ENCODE measurements at places on chromosomes 12 and 14. TPM values are rescaled to one million over a fixed set of nuclear protein-coding genes. Genes with fewer than 3 reads are reported as not detected.

The SPATA7 gene
- 11.2 TPM for total RNA-seq

The ETFBKMT gene
- total RNA-seq, result 0.53 TPM

The KRT77 gene
- total RNA-seq, result not detected

The DIO3 gene
- not detected for total RNA-seq

DNA sequence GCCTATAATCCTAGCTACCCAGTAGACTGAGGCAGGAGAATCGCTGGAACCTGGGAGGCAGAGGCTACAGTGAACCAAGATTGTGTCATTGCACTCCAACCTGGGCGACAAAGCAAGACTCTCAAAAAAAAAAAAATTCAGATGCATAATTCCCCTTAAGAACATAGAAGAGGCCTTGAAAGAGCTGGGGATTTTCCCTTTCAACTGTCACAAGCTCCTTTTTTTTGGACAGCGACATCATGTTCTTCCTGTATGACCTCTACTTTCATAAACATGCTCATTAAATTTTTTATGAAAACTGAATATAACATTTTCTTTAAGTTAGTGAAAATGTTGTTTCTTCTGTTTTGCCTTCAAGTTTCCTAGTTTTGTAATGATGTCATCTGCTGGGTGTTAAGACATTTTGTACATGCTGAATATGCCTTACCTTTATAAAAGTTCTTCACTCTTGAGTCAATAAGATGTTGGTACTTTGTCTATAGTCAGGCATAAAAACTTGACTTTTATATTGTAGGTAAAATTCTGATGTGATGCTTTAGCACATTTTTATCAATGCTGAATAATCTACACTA, 76.0 kb downstream of the PTHLH start:
- no peak for DNase-seq

DNA sequence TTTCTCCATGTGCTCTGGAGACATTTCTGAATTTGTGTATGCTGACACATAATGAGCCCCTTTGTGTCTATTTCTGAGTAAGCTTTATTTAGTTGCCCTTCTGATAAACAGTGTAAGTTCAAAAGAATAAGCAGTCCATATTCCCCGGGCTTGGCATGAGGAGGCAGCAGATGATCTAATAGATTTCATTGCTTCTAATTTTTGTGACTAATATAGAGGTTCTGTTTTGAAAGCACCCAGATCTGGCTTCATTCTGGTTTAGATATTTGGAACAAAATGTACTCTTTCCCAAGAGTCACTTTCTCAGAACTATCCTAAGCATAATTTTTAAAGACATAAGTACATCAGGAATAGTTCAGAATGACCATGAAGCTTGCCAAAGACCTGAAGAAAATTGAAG, 290.9 kb downstream of the BTG1 start:
- DNase-seq, result no peak

DNA sequence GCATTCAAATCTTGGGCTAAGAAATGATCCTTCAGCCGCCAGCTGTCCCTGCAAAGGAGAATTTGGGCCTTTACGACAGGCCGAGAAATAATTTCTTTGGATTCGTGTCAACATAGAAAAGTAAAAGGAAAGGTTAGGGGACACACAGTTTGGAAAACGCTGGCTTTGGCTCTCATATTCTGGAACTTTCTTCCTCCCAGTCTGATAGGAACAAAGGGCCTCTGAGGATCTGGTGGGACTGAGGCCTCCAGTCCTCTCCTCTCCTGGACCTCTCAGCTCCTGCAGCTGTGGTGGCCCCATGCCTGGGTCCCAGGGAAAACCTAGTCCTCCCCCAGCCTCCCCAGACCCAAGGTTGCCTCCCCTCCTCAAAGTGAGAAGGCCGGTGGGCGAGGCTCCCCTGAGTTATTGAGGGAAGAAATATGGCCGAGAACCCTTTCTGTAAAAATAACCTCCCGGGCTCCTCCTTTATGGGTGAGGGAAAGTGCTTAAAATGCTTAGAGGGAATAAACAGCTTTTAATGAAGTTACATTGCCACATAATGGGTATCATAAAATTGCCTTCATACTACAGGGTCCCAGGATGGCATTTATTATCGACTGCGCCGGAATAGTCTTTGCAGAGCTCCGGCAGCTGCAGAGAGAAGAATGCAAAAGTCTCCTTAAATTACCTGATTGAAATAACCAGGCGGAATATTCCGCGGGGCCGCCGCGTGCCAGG, 188.3 kb downstream of the PHETA1 start:
- no peak for DNase-seq

- no peak for DNase-seq
Measured at GRCh38 chr14:106586098-106586704, 1059.8 kb downstream of the TMEM121 start.

DNA sequence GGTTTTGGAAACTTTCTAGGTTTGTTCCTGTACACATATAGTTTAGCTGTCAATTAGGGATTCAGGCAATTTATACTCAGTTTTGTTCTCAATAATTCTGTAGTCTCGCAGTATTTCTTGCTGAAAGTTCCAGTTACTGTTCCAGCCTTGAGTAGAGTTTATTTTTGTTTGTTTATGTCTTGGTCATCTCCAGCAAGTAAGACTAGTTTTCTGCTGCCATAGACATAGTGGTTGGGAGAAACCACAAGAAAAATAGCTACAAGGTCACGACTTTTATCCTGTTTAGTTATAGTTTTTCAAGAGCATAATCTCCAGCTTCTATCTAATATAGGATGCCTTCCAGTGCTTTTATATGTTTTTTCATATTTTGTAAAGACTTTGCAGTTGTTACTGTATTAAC, 99.6 kb upstream of the FOXG1 start:
- no peak for DNase-seq

GRCh38 chr14:49861699-49862088, 9.1 kb upstream of the NEMF start:
- peak; percentile 90 for DNase-seq

GRCh38 chr14:67962215-67962644, 142.7 kb downstream of the RAD51B start:
- DNase-seq, result no peak

GRCh38 chr12:9124383-9125031, 8.8 kb upstream of the A2M start:
- DNase-seq, result no peak

GRCh38 chr14:95901054-95901453, 24.4 kb downstream of the TUNAR start:
- DNase-seq, result no peak

- no peak for DNase-seq
Measured at GRCh38 chr12:15855646-15856045, 26.5 kb upstream of the STRAP start.

DNA sequence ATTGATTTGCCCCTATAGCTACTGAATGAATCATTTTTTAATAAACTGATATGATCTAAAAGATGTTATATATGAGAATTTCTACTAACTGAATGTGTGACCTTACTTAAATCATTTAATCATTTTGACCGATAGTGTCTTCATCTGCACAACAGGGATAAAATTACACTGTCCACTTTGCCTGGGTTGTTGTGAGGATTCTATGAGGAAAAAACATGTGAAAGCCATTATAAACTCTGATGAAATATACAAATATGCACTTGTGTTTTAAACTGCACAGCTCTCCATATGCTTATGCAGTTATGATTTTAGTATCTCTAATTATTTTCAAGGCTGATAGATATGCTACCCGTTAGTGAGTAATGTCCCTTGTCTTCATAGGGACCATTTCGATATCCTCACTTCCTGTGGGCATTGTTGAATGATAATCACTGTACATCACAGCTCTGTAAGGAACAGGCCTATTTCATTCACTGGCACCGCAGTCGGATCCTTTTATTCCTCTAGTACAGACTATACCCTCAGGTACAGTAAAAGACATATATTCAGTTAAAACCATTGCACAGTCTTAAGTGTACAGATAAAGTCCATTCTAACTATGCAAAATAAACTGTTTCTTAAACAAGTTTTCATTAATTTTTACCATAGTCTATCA, 88.7 kb upstream of the RAP1B start:
- DNase-seq, result no peak

DNA sequence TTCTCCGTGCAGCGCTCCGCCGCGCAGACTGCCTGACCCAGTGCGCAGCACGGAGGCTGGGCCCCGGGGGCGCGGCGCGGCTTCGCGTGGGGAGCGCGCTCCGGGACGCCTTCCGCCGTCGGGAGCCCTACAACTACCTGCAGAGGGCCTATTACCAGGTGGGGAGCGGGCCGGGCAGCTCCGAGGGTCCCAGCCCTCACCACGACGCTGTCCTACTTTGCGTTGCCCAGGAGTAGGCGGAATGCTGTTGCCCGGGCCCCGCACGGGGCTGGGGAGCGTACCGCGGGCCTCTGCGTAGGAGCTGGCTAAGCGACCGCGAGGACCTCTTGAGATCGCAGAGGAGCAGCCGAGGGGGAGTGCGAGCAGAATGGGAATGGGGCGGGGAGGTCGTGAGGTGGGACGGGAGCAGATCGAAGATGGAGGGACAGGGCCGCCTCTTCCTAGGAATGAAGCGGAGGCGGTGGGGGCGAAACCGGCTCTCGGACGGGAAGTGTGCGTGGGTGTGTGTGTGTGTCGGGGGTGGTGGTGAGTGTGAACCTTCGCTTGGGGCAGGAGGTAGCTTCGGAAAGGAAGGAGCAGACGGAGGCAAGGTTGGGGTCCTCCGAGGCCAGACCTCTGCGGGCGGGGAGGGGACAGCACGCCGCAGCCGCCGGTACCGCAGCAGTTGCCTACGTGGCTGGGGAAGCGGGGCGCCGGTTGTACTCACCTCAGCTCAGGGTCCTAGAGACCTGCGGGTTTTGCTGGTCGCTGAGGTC, 751 bp downstream of the P3H3 start:
- DNase-seq, result no peak

GRCh38 chr12:131681257-131681620, 29.7 kb upstream of the SFSWAP start:
- no peak for DNase-seq

DNA sequence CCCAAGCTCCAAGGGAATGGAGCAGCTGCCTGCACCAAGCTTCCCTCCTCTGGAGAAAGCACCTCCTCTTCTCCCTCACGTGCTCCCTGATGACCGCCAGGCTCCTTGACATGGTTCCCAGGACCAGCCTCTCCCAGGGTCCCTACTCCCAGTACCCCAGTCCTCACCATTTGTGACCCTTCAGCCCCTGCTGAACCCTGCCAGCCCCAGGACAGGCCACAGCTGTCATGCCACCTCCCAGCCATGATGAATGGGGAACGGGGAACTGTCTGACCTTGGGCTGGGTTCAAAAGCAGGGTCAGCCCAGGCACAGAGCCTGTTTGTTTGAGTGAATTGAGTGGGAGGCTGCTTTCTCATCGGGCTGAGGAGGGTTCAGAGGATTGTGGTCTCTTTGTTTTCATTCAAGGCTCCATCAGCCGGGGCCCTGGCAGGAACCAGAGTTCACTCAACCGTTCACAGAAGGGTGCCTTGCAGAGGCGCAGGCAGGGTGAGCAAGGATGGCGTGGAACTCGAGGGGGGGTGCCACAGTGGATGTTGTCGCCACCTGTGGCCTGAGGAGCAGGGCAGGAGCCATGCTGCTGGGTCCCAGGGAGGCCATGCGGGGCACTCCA, 344.5 kb upstream of the SFSWAP start:
- no peak for DNase-seq

Measured in SJSA1 (cell line).